ENCODE measurements at places on chromosomes 4 and X. TPM values are rescaled to one million over a fixed set of nuclear protein-coding genes. Genes with fewer than 3 reads are reported as not detected.

DNA sequence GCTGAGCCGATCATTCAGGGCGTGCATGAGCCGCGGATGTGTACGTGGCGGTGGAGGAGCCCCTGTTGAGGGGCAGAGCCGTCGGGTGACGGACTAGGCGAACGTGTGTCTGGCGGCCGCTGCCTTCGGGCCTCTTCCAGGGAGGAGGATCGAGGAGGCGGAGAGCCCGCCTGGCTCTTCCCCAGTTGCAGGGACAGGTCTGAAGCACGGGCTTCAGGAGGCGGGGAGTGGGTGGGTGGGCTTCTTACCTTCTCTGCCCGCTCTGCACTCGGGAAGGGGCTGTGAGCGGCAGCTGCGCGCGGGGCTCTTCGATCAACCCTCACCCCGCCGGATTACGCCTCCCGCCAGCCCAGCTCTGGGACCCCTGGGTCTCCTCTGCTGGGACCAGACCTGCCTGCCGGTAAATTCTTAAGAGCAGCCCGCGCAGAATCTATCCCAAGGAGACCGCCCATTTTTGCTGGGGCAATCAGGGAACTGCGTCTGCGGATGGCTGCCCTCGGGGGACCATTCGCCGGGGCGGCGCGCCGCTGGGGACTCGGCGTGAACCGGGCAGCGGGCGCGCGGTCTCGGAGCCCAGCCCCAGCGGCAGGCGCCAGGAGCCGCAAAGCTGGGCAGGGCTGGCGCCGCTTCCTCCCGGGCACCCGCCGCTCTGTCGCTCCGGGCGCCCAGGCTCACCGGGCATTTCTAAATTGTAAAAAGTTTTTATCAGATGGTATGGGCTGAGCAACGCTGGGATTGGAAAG is 4.9 kb downstream of the PLAC8 start:
- DNase-seq = peak; percentile 19
- no peaks in the 10 kb centered on the region for H3K4me1 ChIP-seq
- H3K4me3 ChIP-seq = peak overlapping the region; percentile 35
- H3K27me3 ChIP-seq = no peaks in the 10 kb centered on the region
- no peaks in the 10 kb centered on the region for H3K36me3 ChIP-seq

The SPARCL1 gene
- 433 TPM for polyA plus RNA-seq

The DSPP gene
- not detected for polyA plus RNA-seq

The TCEAL9 gene
- 223 TPM for polyA plus RNA-seq

The SOD3 gene
- 16.3 TPM for polyA plus RNA-seq

The RRH gene
- polyA plus RNA-seq = 0.06 TPM

GRCh38 chr4:172850838-172851237 is 317.8 kb upstream of the GALNT7 start:
- no peak overlapping the region for H3K27ac ChIP-seq
- H3K4me1 ChIP-seq = no peaks in the 10 kb centered on the region
- H3K36me3 ChIP-seq = no peaks in the 10 kb centered on the region
- no peak for DNase-seq

The NEIL3 gene
- 0.52 TPM for polyA plus RNA-seq

- H3K36me3 ChIP-seq = no peaks in the 10 kb centered on the region
- no peak overlapping the region for H3K4me3 ChIP-seq
- H3K27me3 ChIP-seq = no peaks in the 10 kb centered on the region
These were observed 18.9 kb upstream of the AASDH start for GRCh38 chr4:56406151-56406550.

The RBM3 gene
- polyA plus RNA-seq = 205 TPM

DNA sequence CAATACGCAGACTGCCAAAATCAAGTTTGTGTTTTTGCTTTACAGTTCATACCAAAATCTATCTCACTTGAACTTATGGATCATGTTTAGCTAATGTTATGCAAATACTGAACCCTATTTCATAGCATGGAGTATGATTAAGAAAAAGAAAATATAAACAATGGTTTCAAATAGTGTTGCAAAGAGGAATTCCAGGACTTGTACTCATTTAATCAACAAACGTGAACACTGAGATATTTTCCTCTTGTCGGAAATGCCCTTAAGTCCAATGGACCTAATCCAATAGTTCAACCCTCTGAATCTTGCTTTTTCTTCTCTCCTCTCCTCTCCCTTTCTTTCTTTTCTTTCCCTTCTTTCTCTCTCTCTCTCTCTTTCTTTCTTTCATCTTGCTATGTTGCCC is 30.8 kb downstream of the RASL11B start:
- no peaks in the 10 kb centered on the region for H3K36me3 ChIP-seq
- no peak overlapping the region for H3K27ac ChIP-seq
- H3K4me3 ChIP-seq = no peak overlapping the region
- H3K27me3 ChIP-seq = no peaks in the 10 kb centered on the region
- no peak for DNase-seq

- H3K27me3 ChIP-seq = no peaks in the 10 kb centered on the region
- H3K36me3 ChIP-seq = no peaks in the 10 kb centered on the region
- no peak overlapping the region for H3K4me3 ChIP-seq
- no peaks in the 10 kb centered on the region for H3K4me1 ChIP-seq
These were observed 29.7 kb downstream of the PARM1 start for GRCh38 chr4:74962584-74962983.

The RBM46 gene
- 0.08 TPM for polyA plus RNA-seq

The PLS3 gene
- 171 TPM for polyA plus RNA-seq

DNA sequence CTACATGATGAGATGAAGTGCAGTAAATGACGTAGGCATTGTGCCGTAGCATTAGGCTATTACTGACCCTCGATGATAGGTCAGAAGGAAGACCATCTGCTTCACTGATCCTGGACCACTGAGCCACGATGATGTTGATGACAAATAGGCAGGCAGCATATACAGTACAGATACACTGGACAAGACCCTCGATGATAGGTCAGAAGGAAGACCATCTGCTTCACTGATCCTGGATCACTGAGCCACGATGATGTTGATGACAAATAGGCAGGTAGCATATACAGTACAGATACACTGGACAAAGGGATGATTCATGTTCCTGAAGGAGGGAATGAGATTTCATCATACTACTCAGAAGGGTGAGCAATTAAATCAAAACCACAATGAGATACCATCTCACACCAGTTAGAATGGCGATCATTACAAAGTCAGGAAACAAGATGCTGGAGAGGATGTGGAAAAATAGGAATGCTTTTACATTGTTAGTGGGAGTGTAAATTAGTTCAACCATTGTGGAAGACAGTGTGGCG is 50.9 kb downstream of the BEND4 start:
- DNase-seq = no peak
- no peak overlapping the region for H3K4me3 ChIP-seq
- H3K36me3 ChIP-seq = no peaks in the 10 kb centered on the region
- H3K27me3 ChIP-seq = no peaks in the 10 kb centered on the region

DNA sequence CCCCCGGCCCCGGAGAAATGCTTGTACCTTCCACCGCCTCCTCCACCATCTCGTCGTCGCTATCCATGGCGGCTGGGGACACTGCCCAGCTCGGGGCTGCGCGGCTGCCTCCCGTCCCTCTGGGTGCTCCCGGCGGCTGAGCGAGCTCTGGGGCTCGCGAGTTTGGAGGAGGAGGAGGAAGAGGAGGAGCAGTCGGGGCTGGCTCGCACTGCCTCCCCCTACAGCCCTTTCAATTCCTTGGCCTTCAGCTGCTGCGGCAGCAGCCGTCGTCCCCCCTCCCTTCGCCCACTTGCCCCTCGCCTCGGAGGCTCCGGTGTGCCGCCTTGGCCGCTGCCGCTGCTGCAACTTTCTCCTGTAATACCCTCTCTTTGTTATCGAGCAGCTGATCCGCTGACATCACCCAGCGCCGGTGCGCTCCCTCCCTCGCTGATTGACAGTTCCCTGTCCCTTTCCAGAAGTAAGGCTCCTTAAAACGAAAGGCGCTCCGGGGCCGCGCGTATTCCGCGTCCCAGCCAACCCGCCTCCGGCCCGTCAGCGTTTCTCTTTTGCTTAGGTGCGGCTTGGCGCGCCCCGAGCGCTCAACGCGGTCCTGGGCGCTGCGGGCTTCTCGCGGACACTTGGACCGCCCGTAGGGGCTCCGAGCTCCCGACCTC is at the start of gene SETD7:
Gene SETD7, minus strand, starts transcription at position 149 of the 653 bp plus-strand sequence. Its CDS starts 82 bp downstream, at position 67.
- peak within 1 kb of the TSS; percentile 82 for H3K27ac ChIP-seq
- peak; percentile 80 for DNase-seq
- H3K4me1 ChIP-seq = peaks cover 16% of the 10 kb centered on the region
- no peaks in the 10 kb centered on the region for H3K27me3 ChIP-seq
- H3K36me3 ChIP-seq = no peaks in the 10 kb centered on the region

DNA sequence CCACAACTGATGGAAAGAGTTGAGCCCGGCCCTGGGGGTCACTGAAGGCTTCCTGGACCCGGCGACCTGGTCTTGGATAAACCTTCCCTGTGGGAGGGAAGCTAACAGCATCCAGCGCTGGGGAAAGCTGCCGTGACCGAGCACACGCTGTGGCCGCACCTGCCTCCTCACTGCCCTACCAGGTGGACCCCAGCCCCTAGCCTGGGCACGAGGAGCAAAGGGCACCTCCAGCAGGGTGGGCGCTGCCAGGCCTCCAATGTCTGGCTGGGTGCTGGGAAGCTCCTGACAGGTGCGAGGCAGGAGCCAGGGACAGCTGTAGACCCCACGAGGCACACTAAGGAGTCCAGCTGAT is 7.9 kb downstream of the TADA2B start:
- DNase-seq = no peak
- peaks cover 21% of the 10 kb centered on the region for H3K4me1 ChIP-seq
- no peaks in the 10 kb centered on the region for H3K36me3 ChIP-seq
- no peaks in the 10 kb centered on the region for H3K27me3 ChIP-seq
- H3K4me3 ChIP-seq = no peak overlapping the region
- H3K27ac ChIP-seq = no peak overlapping the region

The STBD1 gene
- polyA plus RNA-seq = 3.3 TPM

DNA sequence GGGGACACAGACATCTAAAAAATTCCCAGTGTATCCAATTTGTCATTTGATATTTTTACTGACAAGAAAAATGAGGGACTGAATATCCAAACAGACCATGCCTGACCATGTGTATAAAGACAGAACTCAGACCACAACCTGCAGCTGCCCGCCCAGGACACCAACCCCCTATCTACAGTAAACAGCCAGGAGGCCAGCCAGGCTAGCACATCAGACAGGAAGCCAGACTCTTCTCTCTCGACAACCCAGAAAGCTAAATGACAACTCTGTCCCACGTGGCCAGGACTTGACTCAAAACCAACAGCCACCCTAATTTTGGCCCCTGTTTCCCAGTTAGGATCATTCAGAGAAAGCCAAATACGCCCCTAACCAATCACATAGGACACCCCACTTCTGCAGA is 15.1 kb downstream of the AFAP1 start:
- no peak overlapping the region for H3K4me3 ChIP-seq
- H3K27me3 ChIP-seq = no peaks in the 10 kb centered on the region
- DNase-seq = no peak
- H3K27ac ChIP-seq = no peak overlapping the region
- peaks cover 5% of the 10 kb centered on the region for H3K4me1 ChIP-seq
- H3K36me3 ChIP-seq = no peaks in the 10 kb centered on the region

GRCh38 chr4:171157462-171158082 is 655.6 kb upstream of the GALNTL6 start:
- no peak overlapping the region for H3K27ac ChIP-seq
- no peak for DNase-seq
- no peaks in the 10 kb centered on the region for H3K27me3 ChIP-seq

All from ovary (tissue), 10 donors.